Stimulated activated CD8-positive, alpha-beta memory T cell treated with anti-CD3 and anti-CD28 coated beads, Interleukin-7, amount 100 ng/mL, for 4 hours (primary cell): ENCODE measurements at places on chromosomes 12 and 14.

DNA sequence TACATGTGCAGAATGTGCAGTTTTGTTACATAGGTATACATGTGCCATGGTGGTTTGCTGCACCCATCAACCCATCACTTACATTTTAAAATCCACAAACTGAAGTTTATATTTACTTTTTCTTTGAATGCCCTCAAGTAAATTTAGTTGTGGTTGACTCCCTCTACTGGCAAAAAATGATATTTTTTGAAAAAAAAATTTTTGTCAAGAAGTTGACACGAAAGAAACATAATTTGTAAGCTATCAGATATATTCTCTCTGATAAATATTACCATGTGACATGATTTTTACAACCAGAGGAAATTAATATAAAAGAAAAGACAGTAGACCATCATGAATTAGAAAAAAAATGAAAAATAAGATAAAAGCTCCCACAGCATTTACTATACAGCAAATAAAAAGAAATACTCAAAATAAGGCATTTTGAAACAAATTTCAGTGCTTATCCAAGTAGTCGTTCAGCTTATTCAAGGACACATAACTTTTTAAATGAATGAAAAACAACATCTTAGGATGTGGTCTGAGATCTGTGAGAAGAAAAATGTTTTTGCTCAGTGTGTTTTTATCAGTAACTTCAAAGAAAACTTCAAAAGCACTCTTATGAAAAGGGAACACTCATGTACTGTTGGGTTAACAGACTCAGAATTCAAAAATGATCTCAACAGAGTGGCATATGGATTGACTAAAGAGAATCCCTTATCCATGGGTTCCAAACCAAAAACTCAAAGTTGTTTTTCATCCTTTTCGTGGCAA lies 30.0 kb upstream of the GRIP1 start:
- no peak for DNase-seq

- DNase-seq = no peak
Measured at GRCh38 chr12:28378736-28379135, 188.5 kb downstream of the CCDC91 start.

- no peak for DNase-seq
Measured at GRCh38 chr12:75863533-75863932, 168.0 kb downstream of the PHLDA1 start.

GRCh38 chr12:57195611-57196371 lies 20.8 kb upstream of the NXPH4 start:
- DNase-seq = no peak

- no peak for DNase-seq
Measured at GRCh38 chr12:90020881-90021280, 312.2 kb upstream of the ATP2B1 start.

DNA sequence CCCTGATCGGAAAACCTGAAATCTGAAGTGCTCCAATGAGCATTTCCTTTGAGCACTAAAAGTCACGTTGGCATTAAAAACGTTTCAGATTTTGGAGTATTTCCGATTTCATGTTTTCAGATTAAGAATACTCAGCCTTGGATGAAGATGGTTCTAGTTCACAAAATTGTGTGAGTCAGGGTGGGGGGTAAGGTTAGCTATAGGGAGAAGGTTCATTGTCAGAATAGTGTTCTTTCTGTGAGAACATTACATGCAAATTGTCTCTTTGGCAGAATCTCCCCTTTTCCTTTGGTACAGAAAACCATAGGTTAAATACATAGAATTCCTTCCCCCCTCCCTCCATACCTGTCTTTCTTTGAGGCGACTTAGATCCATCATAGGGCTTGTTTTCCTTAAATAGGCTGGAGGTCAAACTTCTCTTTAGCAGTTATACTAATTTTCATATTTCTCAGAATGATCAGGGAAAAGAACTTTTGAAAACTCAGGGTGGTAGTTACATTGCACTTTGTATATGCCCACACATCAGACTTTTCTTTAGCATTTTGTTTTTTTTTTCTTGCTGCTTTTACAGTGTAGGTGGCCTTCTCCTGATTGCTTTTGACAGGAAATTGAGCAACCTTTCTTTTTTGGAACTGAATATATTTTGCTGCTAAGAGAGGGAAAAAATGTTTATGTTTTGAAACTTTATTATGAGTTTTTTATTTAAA lies 503.5 kb downstream of the PCNX1 start:
- no peak for DNase-seq

- no peak for DNase-seq
Measured at GRCh38 chr14:47949006-47949405, 273.6 kb upstream of the MDGA2 start.
